ENCODE measurements at places on chromosomes 11 and 22.

GRCh38 chr22:22022255-22022840 lies 39.8 kb upstream of the TOP3B start:
- DNase-seq: no peak

DNA sequence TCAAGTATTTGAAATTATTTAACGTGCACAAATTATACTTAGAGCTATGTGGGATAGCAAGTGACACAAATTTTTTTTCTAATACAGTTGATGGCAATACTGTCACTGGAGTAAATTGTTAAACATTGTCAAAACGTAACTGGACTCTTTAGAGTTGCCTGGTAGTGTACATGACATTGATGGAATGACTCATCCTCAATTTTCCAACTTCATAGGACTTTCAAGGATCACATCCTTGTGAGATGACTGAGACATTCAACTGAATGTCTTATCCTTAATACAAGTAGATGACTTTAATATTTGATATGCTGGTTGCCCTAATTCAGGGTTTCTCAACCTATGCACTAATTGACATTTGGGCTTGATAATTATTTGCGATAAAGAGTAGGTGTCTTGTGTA lies 310.0 kb downstream of the SWAP70 start:
- DNase-seq: peak; percentile 26

- DNase-seq: peak; percentile 92
Measured at GRCh38 chr11:33633251-33634003, 67.2 kb downstream of the C11orf91 start.

DNA sequence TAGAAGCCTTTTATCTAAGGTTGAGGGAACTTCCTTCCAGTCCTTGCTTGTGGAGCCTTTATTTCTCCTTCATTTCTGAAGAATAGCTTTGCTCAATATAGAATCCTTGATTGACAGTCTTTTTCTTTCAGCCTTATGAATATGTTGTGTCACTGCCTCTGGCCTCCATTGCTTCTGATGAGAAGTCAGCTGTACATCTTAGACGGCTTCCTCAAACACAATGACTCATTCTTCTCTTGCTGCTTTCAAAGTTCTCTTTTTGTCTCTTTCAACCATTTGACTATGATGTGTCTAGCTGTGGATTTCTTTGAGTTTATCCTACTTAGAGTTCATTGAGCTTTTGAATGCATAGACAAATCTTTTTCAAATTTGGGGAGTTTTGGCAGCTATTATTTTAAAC lies 893.2 kb downstream of the BRD1 start:
- no peak for DNase-seq

GRCh38 chr22:45977003-45977411 lies at the start of gene WNT7B:
TSS of gene WNT7B (minus strand) at chr22:45977162. CDS start at chr22:45976754, 408 bp downstream.
- no peak for DNase-seq

GRCh38 chr11:61542705-61543104 lies 34.2 kb downstream of the LRRC10B start:
- DNase-seq: no peak

DNA sequence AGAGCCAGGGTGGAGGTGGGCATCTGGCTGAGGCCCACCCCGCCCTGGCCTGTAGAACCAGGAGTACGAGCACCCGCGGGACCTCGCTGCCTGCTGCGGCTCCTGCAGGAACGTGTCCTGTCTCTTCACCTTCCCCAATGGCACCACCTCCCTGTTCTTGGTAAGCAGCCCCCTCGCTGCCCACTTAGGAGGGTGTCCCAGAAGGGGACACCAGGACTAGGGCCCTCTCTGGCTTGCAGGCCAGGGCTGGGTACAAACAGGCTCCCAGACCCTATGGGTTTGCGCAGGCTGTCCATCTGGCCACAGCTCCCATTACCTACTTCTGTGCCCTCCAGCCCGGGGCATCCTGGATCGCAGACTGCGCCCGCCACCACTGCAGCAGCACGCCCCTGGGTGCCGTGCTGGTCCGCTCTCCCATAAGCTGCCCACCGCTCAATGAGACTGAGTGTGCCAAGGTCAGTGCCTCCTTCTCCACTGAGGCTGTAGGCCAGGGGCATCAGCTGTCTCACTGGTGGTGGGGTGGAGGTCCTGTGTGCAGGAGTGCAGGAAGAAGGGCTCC lies 77.5 kb upstream of the MYOD1 start:
- no peak for DNase-seq

DNA sequence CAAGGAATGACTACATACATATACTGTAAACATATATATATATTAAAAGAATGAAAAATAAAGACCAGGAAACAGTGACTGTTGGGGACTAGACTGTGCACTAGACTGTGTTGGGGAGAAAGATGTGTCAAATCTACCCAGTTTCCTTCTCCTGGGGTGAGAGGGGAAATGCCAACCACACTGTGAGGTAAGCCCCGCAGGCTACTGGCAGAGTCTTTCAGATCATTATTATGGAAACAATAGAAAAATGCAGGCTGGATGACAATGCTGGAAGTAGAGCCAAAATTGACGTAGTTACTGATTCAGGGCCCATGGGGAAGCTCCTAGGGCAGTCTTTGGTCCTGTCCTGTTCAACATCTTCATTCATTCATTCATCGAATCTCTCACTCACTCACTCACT lies 101.4 kb downstream of the C11orf58 start:
- DNase-seq: no peak

- peak; percentile 39 for DNase-seq
Measured at GRCh38 chr11:64767344-64768299, 7.8 kb upstream of the PYGM start.

DNA sequence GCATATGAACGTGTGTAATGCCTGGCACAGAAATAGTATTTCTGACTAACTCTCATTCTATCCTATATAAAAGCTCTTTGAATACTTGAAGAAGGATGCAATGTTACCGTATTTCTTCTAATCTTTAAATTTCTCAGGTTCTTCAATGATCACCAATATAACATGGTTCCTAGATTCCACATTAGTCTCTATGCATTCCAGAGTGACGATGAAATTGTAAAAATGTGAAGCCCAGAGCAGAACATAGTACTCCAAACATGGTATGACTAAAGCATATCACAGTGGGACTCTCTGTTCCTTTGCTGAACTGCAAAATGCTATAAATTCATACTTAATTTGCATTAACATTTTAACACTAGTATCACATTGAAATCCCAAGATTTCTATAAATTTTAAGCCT lies 877.6 kb upstream of the CHORDC1 start:
- DNase-seq: no peak

- DNase-seq: no peak
Measured at GRCh38 chr22:42796081-42796480, 61.0 kb downstream of the ARFGAP3 start.

GRCh38 chr11:9748361-9748970 lies 84.6 kb downstream of the SWAP70 start:
- DNase-seq: peak; percentile 82

- DNase-seq: no peak
Measured at GRCh38 chr11:40877256-40877655, 582.2 kb downstream of the LRRC4C start.

DNA sequence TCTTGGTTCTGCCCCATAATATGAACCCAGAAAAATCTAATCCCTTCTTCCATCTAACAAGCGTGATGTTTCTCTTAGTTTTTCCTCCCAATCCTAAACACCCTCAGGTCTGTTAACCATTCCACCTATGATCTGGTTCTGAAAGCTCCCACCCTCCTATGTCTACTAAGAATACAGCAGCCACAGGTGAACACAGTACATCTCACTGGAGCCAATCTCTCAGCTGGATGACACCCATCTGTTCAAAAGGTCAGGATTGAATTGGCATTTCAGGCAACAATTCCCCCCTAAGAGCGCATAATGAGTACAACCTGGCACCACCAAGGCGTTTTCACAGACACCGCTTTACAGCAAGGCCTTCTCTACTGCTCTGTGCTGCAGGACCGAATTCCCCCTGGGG lies 19.0 kb upstream of the APOA1 start:
- DNase-seq: no peak

- DNase-seq: no peak
Measured at GRCh38 chr11:8415195-8415594, 151.5 kb upstream of the LMO1 start.

DNA sequence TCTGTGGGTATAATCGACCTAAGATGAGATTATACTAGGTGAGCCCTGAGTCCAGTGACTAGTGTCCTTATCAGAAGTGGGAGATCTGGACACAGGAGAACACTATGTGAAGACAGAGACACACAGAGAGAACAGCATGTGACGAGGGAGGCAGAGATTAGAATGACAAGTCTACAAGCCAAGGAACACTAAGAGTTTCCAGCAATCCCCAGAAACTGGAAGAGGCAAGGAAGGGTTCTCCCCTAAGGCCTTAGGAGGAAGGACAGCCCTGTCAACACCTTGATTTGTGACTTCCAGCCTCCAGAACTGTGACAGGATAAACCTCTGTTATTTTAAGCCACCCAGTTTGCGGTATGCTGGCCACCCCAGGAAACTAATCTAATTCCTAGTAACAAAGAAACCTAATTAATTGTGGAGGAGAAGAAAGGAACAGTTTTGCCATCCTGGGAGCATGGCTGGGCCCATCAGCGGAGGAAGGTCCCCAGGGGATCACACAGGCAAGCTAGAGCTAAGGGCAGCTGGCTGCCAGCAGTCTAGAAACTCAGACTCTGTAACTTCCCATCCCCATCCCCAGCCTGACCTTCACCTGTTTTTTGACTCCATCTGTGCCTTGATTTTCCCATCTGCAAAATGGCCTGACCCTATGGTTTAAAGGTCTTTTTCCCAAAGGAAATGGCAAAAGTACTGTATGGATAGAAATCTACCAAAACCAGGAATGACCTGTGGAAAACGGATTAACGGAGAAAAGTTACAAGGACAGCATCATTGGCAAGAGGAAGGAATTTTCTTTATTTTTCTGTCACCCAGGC lies 10.3 kb upstream of the THOC5 start:
- DNase-seq: no peak

DNA sequence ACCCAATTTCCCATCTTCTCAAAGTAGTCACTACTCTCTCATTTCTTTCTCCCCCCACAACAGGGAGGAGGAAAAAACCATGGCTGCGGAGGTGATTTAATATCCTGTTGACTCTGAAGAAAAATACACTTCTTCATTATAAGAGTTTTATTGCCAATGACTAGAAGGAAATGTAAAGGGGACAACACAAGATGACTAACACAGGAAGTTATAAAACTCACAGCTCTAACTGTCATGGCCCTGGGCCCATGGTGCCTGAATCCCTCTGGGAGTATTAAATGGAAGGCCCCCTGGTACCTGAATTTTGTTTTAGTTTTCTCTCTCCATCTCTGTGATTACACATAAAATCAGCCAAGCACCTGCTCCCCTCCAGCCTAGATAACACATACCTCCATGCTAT lies 352.8 kb upstream of the FAT3 start:
- no peak for DNase-seq

- DNase-seq: no peak
Measured at GRCh38 chr11:110019675-110020074, 73.5 kb upstream of the ZC3H12C start.

- DNase-seq: no peak
Measured at GRCh38 chr22:11598492-11599440, 3929.2 kb upstream of the OR11H1 start.

DNA sequence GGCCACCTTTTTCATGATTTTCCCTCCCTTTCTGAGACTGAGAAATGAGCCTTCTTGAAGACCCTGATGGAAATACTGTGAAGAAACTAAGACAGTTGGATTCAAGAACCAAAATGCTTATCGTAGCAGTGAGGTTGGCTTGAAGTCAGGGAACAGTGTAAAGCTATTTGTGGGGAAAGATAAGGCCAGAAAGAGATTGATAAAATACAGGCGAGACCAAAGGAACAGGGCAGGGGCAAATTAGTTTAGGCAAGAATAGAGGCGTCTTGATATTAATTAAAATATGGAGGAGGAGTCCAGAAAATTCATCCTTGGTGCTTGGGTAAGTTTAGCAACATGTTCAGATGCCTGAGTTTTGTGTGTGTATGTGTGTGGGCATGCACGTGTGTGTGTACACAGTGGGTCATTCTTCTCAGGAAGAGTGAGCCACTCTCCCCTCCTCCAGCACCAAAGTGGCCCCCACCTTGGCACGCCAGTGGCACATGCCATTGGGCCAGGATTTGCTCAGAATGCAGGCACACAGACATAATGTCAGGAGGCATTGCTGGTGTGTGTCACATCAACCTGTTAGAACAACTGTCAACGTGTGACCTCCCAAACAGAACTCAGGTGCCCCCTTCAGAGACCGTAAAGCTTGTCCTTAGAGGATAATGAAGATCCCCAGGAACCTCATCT lies 3.9 kb upstream of the EHF start:
- no peak for DNase-seq

GRCh38 chr11:43493431-43493830 lies 134.7 kb downstream of the TTC17 start:
- no peak for DNase-seq

- DNase-seq: no peak
Measured at GRCh38 chr22:44450503-44450902, 47.5 kb downstream of the RTL6 start.

GRCh38 chr11:122145715-122146274 lies 29.8 kb upstream of the BLID start:
- DNase-seq: peak; percentile 30

- DNase-seq: peak; percentile 59
Measured at GRCh38 chr11:9617940-9618339, 44.5 kb downstream of the WEE1 start.

DNA sequence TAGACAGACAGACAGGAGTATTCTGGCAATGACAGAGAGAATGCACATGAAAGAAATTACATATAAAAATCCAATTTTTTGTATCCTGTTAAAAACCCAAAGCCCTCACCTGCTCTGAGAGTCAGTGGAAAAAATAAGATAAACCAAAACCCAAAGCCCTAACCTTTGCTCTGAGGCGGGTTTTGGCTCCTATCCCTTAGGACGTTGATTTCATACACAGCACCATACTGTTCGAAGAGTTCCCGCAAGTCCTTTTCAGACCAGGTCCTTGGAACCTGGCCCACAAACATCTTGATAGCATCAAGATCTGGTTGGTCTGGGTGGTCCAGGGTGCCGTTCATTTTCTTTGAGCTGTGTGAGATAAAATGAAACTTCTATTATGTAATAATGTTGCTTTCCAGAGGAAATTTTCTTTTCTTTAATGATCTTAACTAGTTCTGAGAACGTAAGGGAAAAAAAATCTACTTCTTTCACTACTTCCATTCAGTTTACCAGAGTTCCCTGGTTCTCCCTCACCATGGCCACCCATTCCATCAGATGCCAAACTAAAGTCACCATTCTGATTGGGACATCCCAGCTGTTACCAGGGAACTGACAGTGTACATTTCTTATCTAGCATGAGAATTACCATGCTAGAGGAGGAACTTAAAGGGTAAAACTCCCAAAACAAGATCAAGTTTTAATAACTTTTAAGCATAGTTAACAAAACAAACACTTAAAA lies 39.9 kb upstream of the RAPSN start:
- no peak for DNase-seq

Measured in HFFc6 (cell line).